ENCODE measurements at places on chromosomes 16 and 17.

GRCh38 chr16:28883221-28883996 lies 5.1 kb downstream of the ATP2A1 start:
- DNase-seq = no peak

DNA sequence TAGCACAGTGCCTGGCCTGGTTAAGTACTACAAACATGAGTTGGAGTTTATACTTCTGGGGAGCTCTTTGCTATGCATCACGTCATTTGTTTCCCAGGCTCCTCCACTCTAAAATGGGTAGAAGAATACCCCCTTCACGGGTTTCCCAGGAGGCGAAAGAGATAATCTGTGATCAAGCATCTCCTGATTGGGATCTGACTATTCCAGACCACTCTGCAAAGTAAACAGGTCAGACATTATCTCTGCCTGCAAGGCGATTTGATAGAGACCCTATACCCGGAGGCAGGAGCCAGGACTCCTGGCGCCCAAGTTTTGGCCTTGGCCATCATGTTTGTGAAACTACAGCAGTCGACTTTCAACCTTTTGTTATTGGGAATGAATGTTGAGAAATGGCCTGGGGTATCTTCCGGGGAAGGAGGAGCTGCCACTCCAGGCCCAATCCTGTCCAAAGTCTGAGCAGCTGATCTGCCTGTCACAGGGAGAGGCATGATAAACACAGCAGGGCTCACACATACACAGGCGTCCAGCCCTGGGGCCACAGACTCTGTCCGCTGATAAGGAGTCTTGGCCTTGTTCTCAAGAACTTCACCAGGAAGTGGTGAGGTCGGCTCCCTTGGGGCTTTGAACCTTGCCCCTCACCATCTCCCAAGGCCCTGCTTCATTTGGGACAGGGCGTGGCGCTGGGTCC lies 199.9 kb downstream of the MAF start:
- no peak for DNase-seq

DNA sequence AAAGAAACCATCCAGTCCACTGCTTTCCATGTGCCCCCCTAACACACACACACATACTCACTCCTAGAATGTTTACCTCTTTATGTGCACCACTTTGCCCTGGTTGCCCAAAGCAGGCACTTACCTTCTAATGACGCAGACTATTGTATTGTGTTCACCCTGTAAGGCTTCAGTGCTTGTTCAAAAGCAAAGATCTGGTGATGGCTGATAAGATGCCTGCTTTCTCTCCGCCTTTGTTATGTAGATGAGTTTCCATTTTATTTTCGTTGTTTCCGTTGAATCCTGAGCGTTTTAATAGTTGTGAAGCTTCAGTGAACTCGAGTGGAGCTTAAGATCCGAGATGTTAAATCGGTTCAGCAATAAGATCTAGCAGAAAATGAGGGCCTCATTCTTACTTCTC lies 452.7 kb downstream of the TMEM114 start:
- no peak for DNase-seq

DNA sequence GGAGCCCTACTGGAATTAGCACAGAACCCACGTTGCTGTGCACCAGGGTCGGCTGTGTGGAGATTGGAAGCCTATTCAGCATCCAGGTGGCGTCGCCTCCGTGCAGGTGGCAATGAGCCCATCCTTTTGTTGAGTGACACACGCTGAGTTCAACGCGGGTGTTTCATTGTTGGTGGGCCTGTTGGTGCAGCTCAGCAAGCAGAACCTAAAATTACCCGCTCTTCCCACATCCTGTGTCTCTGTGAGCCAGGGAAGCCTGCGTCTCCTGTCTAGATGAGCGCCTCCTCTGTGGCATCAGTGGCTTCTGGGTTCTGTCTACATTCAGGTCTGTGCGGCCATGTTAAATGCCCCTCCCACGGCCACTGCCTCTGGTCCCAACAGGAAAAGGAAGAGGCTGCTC lies 14.5 kb downstream of the CD2BP2 start:
- no peak for DNase-seq

DNA sequence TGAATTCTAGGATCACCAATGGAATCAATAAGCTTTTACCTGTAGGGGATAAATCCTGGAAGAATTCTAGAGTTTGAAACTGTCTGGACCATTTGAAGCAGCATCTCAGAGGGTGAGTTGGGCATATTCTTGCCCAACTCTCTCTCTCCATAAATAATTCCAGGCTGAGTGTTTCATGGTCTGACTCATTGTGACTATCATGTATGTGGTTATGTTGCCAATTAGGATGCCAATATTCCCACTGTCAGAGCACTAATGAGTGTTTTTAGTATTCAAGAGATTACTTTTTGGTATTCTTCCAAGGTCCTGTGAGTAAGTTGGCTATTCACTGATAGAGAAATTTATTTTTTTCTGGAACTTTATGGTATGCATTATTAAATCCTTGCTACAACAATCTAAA lies 456.9 kb downstream of the TOX3 start:
- DNase-seq = no peak

DNA sequence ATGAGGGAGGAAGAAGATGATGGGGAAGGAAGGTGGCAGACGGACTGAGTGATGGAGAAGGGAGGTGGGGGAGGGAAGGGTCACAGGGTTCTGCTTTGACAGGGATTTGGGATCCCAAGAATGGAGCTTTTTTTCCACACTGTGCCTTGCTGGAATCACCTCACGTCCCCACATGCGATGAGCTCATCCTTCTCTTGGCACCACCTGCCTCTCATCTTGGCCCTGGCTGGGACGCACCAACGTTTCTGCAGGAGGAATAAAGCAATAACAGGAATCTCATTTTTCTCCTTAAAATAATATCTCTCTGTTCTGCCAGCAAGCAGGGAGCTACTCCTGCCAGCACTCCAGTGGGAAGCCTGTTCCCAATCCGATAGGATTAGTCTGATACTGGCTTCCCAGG lies 47.8 kb downstream of the MEOX1 start:
- no peak for DNase-seq

GRCh38 chr17:65265276-65265675 lies 128.1 kb downstream of the RGS9 start:
- no peak for DNase-seq

- DNase-seq = no peak
Observed at GRCh38 chr17:41521574-41522261, 3.0 kb upstream of the KRT15 start.

DNA sequence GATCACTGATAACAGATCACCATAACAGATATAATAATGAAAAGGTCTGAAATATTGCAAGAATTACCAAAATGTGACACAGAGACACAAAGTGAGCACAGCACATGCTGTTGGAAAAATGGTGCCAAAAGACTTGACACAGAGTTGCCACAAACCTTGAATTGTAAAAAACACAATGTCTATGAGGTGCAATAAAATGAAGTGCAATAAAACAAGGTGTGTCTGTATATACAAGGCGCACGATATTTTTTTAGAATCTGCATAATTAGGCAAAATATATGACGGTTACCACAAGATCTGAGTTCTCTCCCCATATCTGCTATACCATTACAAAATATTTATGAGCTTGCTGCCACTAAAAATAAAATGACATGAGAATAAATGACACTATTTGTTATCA lies 171.9 kb upstream of the AXIN2 start:
- no peak for DNase-seq

GRCh38 chr17:62807812-62808575 lies at the start of gene MARCHF10:
Gene MARCHF10, minus strand, starts transcription at chr17:62808314. Its CDS starts 6,579 bp downstream, at chr17:62801735.
- DNase-seq = no peak

- no peak for DNase-seq
Observed at GRCh38 chr16:1535391-1536291, 2.2 kb downstream of the TMEM204 start.

DNA sequence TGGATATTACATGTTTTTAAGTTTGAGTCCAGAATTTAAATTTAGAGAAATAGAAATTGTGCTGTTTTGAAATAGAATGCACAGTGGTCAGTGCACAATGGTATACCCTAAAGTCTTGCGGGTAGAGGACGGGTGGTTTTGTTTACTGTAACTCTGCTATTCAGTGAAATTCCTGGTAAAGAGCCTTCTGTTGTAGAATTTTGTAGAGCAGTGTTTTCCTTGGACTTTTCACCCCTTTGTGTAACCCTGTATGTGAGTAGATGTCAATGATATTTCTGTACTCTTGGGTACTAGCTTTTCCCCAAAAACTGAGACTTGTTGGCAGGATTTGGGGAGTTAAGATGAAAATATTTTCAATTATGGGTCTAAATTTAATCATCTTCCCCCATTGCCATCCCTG lies 19.5 kb downstream of the IST1 start:
- DNase-seq = no peak

GRCh38 chr17:34895383-34895782 lies 65.9 kb downstream of the CCT6B start:
- DNase-seq = no peak

GRCh38 chr16:8959921-8960787 lies 3.6 kb downstream of the USP7 start:
- DNase-seq = no peak

DNA sequence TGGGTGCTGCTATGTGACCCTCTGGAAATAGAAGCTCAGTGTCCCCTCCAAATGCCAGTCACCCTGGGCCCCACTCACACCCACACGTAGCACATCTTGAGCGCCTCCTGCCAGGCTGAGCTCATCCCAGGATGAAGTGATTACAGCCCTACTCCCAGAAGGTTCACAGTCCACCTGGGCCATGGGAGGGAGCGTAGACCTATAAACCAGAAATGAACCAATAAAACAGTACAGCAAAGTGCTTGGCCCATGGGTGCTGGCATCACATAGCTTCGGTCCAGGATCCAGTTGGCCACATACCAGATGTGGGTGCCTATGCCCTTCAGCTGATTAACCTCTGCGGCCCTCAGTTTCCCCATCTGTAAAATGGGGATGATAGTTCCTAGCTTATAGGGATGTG lies 2.2 kb upstream of the BICDL2 start:
- DNase-seq = no peak

DNA sequence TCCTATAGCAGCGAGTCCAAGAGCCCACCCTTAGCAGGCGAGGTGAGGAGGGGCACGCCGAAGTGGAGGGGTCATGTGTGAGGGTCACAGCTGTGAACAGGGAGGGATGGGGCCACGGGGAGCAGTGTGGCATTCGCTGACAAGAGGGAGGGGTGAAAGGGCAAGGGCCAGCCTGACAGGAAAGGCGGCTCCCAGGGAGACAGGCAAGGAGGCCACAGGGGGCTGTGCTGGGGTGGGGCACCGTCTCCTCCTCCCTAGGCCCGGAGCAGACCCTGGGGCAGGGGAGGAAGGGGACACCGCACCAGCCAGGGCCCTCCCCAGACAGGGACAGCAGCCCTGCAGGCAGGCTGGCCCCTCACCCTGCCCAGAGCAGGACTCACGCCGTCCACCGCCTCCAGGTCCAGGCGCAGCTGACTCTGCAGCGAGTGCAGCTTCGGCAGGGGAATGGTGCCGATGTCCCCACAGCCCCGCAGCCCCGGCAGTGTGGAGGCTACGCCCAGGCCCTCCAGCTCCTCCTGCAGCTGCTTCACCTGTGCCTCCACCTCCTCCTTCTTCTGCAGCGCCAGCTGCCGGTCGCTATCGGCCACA lies 15.1 kb downstream of the GNPTG start:
- no peak for DNase-seq

DNA sequence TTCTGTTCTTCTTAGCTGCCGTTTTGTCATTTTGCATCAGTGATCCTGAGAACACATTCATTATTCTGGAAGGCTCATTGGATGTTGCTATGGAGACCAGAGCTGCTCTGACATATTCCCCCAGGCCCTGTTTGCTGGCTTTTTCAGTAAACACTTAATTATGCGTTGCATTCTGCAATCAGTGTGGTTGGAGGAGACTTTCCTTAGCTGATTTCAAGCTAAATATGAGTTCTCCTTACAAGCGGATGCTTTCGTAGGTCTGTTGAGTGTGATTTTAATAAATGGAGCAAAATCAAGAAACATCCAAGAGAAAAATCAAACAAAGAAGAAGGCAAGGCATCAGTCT lies 38.2 kb upstream of the NUDT7 start:
- DNase-seq = no peak

- no peak for DNase-seq
Observed at GRCh38 chr16:3118846-3119245, 6.5 kb downstream of the ZNF205 start.

- no peak for DNase-seq
Observed at GRCh38 chr16:48367441-48368049, 17.7 kb downstream of the SIAH1 start.

DNA sequence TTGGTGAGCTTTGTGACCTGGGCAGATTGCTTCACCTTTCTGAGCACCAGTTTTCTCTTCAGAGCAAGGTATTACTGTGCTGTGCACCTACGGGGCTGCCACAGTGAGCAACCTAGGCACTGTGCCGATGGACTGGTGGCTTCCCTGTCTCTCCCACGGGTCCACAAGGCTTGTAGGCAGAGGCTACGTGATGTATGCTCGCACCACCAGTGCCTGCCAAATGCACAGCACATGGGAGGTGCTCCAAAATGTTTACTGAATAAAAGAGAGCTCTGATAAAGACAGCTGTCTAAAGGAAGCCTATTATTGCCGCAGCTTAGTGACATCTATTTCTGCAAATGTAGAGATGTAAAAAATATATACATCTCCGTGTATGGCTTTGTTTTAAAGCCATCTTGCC lies 139.2 kb downstream of the CDK5R1 start:
- DNase-seq = no peak

GRCh38 chr17:47305302-47305923 lies 18.3 kb upstream of the EFCAB13 start:
- DNase-seq = no peak

GRCh38 chr17:77909816-77910215 lies 48.7 kb upstream of the TNRC6C start:
- no peak for DNase-seq

DNA sequence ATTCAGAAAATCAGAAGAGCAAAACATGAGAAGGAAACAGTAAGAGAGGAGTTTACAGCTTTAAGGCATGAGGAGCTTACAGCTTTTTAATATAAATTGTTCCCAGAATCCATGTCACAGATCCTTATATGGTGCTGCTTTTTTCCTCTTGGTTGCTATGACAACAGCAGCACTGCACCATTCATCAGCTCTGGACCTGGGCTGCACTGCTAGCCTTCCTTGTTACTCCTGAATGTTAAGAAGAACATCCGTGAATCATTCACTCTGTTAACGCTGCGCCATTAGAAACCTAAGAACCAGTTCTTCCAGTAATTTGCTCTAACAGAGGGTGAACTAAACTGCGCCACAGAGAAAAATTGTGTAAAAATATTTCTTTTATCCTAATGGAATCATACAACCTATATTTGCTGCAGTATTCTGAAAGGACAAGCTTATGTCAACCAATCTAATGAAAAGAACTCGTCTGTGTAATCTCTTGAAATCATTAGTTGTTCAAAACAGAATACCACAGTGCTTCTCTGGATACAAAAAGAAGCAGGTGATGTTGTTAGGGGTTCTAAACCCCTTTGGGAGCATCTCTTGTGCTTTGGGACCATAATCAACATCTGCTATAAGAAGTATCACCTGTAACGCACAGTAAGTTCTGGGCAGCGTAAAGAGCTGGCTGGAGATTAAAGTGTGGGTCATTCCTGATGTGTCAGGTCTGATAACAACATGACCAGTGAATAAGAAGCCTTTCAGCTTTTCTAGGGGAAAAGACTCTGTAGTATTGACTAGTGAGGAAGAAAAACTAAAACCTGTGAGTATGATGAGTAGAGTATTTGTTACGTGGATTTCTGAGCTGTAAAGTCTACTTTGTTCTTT lies 151.2 kb downstream of the TANC2 start:
- no peak for DNase-seq

GRCh38 chr16:81243942-81244341 lies 5.5 kb downstream of the BCO1 start:
- DNase-seq = no peak
